ENCODE measurements at places on chromosomes 5 and 9. TPM values are rescaled to one million over a fixed set of nuclear protein-coding genes. Genes with fewer than 3 reads are reported as not detected.

Gene PTRH1
- 50.0 TPM for total RNA-seq

Gene ARL14EPL
- 0.29 TPM for total RNA-seq

Gene GRIN1
- total RNA-seq: not detected

Gene ZCCHC9
- total RNA-seq: 25.4 TPM

Gene ZNF454
- total RNA-seq: 0.53 TPM

Gene CLIC3
- 29.6 TPM for total RNA-seq
